ENCODE measurements at places on chromosomes 13 and 19.
A peak's percentile ranks its signal among the peaks of the same experiment; 100 is the strongest.

GRCh38 chr13:44331446-44331845, 42.2 kb upstream of the SERP2 start:
- no peak for DNase-seq

GRCh38 chr19:18904334-18905057, 8.5 kb upstream of the CERS1 start:
- DNase-seq = no peak

DNA sequence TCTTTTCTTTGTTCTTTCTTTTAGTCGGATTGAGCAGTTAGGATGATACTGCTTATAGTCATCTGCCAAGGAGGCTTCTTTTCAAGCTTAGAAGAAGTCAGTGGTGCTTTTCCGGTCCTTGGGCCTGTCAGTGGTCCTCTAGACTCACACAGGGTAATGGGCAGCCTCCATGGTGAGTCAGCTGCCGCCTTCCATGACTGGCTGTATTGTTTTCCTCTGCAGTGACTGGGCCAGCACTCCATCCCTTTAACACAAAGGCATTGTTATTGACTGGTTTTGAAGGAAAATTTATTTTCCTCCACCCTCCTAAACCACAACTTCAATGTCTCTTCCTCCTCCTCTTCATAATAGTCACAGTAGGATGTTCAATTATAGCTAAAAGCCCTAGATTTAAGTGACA, 47.1 kb upstream of the CNMD start:
- no peak for DNase-seq

DNA sequence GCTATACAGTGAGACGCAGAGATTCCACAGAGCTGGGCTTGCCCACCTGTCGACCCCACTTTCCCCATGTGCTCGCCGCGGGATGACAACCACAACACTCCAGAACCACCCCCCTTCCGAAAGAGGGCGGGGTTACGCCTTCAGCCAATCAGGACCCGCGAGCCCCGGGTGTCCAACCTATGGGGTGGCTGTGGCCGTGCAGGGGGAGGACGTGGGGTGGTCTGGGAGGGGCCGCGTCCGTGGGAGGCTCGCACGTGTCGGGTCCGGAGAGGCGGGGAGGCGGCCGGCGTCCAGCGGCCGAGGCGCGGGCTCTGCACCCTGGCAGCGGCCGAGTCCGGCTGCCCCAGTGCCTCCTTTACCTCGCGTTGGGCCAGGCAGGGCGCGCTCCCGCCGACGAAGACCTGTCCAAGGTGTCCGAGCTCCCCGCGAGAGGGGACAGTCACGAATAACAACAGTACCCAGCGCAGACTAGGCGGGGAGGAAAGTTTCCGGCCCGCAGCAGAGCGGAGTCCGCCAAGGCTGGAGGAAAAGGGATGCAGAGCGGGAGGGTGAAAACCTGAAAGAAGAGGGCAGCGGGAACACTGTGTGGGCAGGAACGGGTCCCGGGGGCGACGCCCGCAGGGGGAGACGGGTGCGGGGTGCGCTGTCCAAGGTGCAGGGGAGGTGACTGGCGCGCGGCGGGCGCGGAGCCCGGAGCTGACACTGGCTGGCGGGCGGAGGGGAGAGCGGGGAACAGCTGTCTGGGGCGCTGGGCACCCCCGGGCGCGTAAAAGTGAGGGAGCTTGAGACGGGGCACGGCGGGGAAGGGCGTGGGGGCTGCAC, 911 bp downstream of the ENOX1 start:
- DNase-seq = peak; percentile 72

GRCh38 chr19:11821474-11822109, 7.5 kb downstream of the ZNF440 start:
- no peak for DNase-seq

DNA sequence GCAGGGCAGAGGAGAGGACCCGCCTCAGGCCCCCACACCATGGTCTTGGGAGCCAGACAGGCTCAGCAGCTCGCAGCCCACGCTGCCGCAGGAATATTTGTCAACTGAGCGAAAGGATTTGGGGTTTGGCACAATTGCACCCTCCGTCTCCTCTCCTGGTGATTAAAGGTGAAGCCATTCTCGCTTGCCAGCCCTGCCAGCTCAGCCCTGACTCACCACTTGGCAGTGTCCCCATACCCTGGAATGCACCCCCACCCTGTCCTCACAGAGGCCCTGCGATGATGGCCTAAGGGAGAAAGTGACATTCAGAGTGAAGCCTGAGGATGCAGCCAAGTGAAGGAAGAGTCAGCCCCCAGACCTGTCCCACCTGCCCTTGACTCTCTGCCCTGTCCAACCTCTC, 18.8 kb downstream of the CYTH2 start:
- DNase-seq = no peak

- DNase-seq = no peak
Measured at GRCh38 chr19:17473041-17473440, 2.7 kb downstream of the SLC27A1 start.

DNA sequence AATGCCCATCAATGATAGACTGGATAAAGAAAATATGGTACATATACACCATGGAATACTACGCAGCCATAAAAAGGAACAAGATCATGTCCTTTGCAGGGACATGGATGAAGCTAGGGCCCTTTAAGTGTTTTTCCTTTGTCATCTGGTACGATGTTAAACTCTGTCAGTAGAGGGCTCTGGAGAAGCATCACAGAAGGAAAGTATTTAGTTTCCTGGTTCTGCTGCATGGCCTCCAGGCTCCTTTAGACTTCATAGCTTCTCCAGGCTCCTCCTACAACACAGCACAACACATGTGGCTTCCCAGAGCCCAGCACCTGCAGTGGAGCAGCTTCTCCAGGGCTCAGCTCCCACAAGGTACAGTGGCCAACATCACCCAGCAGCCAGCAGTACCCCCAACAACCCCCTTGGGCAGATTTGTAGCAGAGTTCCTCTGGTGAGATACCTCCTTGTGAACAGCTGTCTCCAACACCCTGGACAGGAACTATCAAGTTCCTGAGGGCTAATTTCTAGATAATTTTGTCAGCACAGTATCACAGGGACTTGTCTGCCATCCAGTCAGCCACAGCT, 63.4 kb downstream of the KCTD12 start:
- DNase-seq = no peak

DNA sequence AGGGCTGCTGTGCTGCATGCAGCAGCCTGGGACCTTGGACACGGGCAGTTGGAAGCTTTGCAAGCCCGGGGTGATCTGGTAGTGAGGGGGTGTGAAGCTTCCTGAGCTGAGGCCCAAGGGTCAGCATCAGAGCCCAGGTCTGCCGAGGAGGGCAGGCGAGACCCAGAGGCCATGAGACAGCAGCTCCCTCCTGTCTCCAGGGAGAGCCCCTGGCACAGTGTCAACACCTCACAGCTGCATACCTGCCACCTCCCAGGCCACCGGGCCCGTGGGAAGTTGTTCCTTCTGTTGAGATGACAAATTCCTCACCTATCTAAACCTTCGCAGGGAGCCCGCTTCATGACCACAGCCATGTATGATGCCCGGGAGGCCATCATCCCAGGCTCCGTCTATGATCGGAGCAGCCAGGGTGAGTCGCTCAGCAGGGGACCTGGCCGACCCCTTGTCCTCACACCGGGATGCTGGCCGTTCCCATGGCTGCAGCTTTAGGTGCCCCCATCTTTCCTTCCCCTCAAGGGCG, 32.1 kb downstream of the CERS1 start:
- DNase-seq = no peak

- DNase-seq = no peak
Measured at GRCh38 chr19:17627921-17628320, 60.2 kb downstream of the UNC13A start.

DNA sequence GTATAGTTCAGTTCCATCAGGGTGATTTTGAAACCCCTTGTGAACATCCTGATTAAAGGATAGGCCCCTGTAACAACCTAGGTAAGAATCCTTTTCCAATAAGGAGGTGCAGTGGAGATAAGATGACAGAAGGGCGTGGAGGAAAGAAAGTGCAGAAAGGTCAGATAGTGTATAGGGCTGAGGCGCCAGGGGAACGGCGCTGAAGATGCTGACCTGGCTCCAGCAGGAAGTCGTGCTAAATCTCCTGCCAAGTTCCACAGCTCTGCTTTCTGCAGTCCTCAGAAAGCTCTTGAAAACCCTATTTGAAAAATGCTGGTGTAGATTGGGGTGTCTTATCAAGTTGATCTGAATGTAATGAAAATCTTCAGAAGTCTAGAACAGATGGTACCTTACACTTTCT, 221.7 kb downstream of the COG6 start:
- DNase-seq = no peak

DNA sequence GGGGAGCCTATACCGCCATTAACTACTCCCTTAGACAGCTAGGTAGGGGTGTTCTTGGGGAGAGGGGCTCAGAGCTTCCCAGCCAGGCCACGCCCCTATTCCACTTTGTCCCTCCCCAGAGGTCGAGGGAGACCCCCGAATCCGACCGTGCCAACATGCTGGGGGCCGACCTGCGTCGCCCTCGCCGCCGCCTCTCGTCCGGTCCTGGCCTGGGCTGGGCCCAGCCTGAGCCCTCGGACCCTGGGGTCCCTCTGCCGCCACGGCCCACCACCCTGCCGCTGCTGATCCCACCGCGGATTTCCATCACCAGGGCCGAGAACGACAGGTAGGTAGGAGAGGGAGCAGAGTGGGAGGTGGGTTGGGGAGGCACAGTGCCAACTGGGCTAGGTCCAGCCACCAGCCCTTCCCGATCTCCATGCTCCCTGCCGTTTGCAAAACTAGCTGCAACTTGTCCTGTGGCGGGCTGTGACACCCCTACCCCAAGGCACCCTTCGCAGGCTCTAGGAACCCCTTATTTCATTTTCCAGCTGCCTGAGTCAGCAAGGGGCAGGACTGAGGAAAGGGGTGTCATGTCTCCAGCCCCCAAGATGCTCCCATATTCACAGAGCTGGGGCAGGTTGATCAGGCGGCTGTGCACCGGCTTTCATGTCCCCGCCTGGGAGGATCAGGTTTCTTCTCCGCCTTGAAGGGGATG, 2.6 kb upstream of the PDE4A start:
- DNase-seq = peak; percentile 61

DNA sequence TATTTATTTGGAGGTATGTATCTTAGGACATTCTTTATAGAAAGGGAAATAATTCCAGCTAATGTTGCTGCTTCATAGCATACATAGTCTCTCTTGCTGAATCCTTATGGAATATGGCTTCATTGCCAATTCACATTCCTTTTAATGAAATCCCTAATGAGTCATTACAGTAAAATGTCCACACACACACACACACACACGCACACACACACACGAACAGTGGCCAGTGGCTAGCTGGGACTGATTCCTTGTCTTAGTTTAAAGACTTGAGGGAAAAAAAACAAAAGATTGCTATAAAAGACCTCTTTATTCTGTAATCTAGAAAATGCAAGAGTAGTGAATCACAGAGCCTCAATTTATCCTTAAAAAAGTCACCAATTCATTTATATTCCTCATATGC, 301.6 kb downstream of the SLITRK6 start:
- no peak for DNase-seq

GRCh38 chr13:74703855-74704387, 569.7 kb upstream of the KLF12 start:
- no peak for DNase-seq

DNA sequence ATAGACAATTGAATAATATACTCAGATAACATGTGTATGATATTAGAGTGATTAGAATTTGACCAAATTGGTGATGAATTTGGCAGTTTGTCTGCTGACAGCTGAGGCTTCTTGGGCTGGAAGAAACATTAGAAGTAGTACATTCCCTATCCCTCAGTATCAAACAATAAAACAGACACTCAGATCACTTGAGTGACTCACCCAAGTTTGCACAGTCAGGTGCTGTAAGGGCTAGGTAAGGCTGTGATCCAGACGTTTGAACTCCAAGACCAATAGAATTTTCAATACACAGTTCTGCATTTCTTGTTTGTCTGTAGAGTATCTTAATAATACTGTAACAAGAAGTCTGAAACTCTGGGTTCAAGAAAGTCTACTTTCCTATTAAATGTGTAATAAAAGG, 223.5 kb downstream of the POSTN start:
- DNase-seq = no peak
